ENCODE measurements at places on chromosomes 3 and 15.

- no peak for DNase-seq
- H3K27ac ChIP-seq, result no peak overlapping the region
- no peaks in the 10 kb centered on the region for H3K36me3 ChIP-seq
- peaks cover under 1% of the 10 kb centered on the region for H3K27me3 ChIP-seq
- no peaks in the 10 kb centered on the region for H3K4me1 ChIP-seq
These were observed 259.2 kb downstream of the SLCO3A1 start for GRCh38 chr15:92112711-92113110.

- DNase-seq, result no peak
- peaks cover 30% of the 10 kb centered on the region for H3K4me1 ChIP-seq
- no peak overlapping the region for H3K4me3 ChIP-seq
- no peak overlapping the region for H3K27ac ChIP-seq
- H3K27me3 ChIP-seq, result no peaks in the 10 kb centered on the region
These were observed 3.1 kb upstream of the LARP6 start for GRCh38 chr15:70856884-70857561.

DNA sequence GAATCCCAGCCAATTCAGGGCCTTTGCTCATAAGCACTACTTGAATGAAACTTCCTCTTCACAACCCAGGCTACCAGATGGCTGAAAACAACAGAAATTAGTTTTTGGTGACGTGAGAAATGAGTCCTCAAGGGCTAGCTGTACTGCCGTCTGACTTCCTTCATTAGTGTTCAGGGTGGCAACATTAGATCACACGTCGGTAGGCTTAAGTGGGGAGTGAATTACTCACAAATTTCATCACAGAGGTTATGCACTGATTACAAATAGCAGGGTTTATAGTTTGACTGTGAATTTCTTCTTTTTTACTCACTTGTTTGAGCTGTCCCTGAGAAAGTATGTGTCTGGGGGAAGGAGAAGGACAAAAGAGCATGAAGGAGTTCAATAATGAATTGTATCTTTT lies 397.2 kb downstream of the GAP43 start:
- H3K36me3 ChIP-seq, result no peaks in the 10 kb centered on the region
- no peak for DNase-seq
- H3K4me3 ChIP-seq, result no peak overlapping the region
- peaks cover 9% of the 10 kb centered on the region for H3K4me1 ChIP-seq
- no peaks in the 10 kb centered on the region for H3K27me3 ChIP-seq

- no peak for DNase-seq
- H3K27ac ChIP-seq, result no peak overlapping the region
- no peaks in the 10 kb centered on the region for H3K27me3 ChIP-seq
These were observed 922.2 kb downstream of the TBL1XR1 start for GRCh38 chr3:176275113-176275512.

DNA sequence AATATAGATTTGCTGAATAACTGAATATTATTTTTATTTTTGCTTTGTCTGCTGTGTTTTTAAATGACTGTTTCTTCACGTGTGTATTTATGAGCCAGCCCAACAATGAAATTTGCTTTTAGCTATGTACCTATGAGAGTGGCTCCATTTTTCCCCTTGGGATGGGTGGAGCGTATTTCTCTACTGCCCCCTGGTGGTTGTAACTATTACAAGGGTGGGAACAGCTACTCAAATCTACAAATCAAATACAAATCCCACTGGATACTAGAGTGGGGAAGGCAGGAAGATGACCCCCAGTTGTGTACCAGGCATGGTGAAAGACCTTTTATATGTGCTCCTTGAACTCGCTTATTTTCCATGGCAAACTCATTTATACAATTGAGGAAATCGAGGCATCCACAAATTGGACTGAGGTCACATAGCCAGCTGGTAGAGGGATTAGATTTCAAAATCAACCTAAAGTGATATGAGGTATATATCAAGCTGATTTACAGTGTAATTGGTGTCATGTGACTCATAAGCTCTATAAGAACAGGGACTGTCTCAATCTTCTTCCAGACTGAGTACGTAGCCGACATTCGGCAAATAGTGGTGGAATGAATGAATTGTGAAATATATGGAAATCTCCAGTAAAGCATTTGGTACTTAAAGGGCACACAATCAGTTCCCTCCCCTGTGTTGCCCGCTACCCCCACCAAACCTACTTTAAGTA lies 69.5 kb upstream of the VEPH1 start:
- no peaks in the 10 kb centered on the region for H3K4me1 ChIP-seq
- H3K4me3 ChIP-seq, result no peak overlapping the region
- H3K27me3 ChIP-seq, result no peaks in the 10 kb centered on the region
- no peaks in the 10 kb centered on the region for H3K36me3 ChIP-seq
- DNase-seq, result peak; percentile 34

- H3K27ac ChIP-seq, result no peak overlapping the region
- H3K36me3 ChIP-seq, result no peaks in the 10 kb centered on the region
These were observed 407.5 kb downstream of the ZBTB20 start for GRCh38 chr3:114739627-114740026.

GRCh38 chr3:150412561-150413231 lies 4.6 kb downstream of the TSC22D2 start:
- no peaks in the 10 kb centered on the region for H3K27me3 ChIP-seq
- H3K27ac ChIP-seq, result no peak overlapping the region
- H3K4me1 ChIP-seq, result peaks cover 28% of the 10 kb centered on the region
- peak; percentile 63 for DNase-seq
- H3K36me3 ChIP-seq, result 0 out of 3 replicates have a peak, but pooled peaks cover 12% of the 10 kb centered on the region

DNA sequence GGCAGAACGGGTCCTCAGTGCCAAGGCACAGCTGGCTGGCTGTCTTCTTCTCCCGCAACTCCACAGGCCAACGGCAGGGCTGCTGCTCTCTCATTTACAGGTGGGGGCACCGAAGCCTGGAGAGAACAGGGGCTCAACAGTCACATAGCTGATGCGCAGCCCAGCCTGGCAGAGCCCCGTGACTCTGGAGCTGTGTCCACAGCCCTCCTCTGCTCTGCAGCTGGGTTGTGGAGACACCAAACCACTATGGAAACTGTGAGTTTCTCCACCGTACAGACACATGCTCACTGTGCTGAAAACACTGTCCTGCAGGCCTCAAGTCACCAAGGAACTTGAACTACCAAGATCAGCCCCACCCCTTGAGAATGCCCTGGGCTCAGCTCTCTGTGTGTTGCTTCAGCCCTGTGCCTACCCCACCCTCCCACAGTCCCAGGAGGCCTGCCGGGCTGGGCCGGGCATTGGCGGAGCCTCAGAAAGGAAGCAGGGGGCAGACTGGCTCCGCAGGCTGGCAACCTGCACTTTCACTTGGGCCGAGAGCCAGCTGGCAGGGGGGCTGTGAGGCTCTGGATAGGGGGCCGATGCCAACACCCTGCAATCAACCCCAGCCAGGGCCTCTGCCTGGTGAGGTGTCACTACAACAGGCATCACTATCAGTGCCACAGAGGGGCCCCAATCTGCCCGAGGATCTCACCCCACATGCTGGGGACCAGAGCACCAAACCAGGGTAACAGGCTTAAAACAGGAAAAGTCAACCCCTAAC lies 113.7 kb upstream of the RPL32 start:
- H3K27me3 ChIP-seq, result no peaks in the 10 kb centered on the region
- H3K4me3 ChIP-seq, result no peak overlapping the region
- H3K36me3 ChIP-seq, result peaks cover 28% of the 10 kb centered on the region
- no peak for DNase-seq
- H3K4me1 ChIP-seq, result peaks cover 11% of the 10 kb centered on the region

- DNase-seq, result no peak
- no peak overlapping the region for H3K27ac ChIP-seq
- H3K36me3 ChIP-seq, result no peaks in the 10 kb centered on the region
- peaks cover 11% of the 10 kb centered on the region for H3K4me1 ChIP-seq
These were observed 223.8 kb downstream of the OPA1 start for GRCh38 chr3:193816656-193817311.
